ENCODE measurements at places on chromosomes 5 and 9.
A peak's percentile ranks its signal among the peaks of the same experiment; 100 is the strongest.

DNA sequence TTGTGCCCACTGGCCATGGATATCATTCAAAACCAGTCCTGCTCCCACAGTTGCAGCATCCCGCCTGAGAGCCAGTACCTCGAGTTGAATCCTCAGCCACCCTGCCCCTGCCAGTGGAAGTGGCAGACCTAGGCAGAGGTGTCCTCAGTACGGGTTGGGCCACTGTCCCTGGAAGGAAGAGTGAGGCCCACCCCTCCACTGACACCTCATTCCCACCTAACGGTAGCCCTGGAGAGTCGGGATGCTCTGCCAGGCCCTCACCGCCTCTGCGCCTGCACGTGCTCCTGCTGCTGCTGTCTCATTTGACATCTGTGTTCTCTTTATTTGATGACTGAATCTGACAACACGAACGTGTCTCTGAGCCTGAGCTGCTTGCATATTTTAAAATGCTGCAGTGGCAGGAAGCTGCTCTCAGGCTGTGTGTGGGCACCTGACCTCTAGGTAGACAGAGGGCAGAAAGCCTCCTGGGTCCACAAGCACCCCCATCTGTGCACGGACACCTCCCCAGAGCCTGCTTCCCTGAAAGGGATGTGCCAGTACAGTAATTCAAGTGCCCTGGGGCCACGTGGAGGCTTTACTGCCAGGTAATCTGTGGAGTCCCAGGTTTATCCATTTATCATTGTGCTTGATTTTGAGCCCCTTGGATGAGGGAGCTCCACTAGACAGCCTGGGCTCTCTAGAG is 194.7 kb downstream of the CACNA1B start:
- no peak for DNase-seq

- DNase-seq: no peak
Measured at GRCh38 chr5:139395844-139396640, 1.1 kb upstream of the PROB1 start.

GRCh38 chr5:123543438-123543837 is 31.5 kb downstream of the CSNK1G3 start:
- DNase-seq: no peak

DNA sequence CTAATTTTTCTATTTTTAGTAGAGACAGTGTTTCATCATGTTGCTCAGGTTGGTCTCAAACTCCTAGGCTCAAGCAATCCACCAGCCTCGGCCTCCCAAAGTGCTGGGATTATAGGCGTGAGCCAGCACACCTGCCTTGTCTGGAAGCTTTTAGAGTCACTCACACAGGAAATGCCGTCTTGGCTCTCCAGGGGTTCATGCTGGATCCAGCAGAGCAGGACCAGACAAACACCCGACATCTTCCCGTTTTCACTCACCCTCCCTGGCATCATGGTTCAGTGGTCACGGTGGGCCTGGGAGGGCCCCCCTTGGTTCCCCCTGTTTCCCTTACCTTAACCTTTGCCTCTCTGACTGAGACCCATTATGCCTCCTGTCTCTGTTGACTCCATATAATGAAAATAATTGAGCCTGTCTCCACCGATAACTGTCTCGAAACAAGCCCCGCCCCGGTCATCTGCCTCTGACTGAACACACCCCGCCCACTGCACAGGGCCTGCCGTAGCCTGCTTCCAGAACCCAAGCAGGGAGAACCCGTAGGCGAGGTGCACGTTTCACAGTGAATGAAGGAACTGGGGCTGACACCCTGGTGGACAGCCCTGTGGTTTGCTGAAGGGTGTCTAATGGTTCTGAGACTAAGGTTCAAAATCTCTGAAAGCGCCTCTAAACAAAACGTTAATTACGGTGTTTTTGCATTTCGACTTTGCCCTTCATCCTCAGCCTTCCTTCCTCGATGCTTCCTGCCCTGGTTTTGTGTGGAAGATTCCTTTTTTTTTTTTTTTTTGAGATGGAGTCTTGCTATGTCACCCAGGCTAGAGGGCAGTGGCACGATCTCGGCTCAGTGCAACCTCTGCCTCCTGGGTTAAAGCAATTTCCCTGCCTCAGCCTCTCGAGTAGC is 39.7 kb upstream of the SPRY4 start:
- no peak for DNase-seq

DNA sequence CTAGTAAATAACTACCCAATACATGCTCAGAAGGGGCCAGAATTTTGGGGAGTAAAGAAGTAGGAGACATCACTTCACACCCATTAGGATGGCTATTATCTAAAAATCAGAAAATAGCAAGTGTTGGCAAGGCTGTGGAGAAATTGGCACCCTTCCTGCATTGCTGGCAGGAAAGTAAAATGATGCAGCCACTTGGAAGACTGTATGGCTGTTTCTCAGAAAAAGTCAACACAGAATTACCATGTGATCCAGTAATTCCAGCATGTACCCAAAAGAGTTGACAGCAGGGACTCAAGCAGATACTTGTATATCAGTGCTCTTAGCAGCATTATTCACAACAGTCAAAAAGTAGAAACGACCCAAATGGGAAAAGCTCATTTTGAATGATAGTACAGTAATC is 107.6 kb downstream of the APBA1 start:
- no peak for DNase-seq

DNA sequence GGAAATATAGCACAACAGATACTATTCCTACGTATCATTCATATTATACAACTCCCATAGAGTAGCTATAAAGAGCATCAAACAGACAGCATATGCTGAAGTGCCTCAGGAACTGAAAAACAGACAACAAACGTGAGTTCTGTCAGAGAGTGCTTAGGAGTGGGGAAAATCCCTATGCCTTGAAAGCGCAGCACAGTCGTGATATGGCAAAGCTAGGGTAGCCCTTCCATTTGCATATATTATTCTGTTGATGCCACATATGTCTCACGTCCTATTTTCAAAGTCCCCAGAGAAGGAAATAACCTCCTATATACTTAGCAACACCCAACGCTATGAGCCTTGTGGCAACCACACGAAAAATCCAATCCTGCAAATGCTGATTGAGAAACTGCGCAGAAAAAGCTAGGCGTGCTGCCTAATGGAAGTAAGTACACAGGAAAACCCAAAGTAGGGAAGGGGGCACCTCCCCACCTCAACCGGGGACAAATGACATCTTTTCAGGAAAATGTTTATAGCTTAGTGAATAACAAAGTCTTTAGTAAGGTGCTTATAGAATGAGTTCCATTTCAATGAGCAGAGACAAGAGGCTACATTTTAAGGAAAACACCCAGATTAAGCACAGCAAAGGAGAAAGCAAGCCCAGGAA is 105.1 kb downstream of the MED10 start:
- DNase-seq: no peak

DNA sequence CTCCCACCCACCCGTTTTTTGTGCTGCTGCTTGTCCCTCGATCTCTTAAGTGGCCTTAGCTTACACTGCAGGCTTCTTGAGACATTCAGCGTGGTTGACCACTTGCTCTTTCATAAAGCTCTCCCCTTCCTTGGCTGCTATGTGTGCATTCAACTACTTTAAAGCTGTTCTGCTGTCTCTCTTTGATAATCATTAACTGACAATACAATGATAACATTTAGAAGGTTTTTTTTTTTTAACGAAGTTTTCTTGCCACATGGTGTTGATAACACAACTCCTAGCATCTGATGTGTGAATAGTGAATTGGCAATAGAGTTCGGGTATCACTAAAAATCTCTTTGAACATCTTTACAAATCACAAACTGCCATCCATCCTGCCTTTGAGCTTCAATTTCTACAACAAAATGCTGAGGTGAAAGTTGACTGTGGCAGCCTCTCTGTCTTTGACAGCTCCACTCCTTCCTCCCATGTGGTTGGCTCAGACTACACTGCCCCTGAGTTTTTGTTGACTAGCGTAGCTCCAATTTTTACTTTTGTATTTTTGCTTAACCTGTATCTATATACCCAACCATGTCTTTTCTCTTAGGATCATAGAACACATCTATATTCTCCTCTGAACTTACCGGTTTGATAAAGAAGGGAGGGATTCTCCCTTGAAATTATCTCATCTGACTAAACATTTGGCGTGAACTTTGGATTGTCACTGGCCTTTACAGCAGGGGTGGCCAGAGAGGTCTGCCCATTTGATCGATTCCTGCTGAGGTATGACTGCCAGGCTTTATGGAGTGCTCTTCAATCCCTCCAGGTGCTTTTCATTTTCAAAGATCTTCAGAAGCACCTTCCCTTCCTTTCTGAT is 409.4 kb upstream of the CD180 start:
- no peak for DNase-seq

DNA sequence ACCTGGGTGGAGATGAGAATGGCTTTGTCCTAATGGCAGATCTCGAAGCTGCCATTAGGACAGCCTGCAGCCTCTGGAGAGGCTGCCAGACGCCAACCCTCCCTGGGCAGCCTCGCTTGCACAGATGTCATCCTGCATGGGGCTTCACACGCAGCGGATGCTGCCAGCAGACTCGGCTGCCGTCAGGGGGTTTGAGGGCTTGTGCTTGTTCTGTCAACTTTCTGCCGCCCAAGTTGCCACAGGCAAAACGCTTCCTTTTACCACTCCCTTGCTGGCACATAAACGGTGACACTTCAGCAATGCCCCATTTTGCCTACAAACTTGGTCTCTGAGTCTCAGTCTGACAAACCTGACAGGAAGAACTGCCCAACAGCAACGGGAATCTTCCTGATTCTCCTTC is 24.7 kb downstream of the DAP start:
- DNase-seq: no peak

DNA sequence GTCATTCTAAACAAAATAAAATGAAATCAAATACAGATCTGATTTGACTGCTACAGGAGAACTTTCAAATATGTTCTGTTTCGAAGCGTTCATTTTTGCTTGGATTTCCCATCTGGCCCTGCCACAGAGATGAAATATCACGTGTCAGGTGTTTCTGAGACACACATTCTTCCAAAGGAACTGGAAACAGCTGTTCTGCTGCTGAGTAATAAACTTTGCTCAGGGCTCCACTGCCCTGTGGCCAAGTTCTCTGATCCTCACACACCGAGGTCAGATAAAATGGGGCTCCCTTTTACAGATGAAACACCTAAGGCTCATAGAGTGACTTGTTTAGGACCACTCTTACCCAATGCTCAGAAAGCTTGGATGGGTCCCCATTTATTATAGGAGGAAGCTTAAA is 42.5 kb downstream of the FRMPD1 start:
- no peak for DNase-seq

DNA sequence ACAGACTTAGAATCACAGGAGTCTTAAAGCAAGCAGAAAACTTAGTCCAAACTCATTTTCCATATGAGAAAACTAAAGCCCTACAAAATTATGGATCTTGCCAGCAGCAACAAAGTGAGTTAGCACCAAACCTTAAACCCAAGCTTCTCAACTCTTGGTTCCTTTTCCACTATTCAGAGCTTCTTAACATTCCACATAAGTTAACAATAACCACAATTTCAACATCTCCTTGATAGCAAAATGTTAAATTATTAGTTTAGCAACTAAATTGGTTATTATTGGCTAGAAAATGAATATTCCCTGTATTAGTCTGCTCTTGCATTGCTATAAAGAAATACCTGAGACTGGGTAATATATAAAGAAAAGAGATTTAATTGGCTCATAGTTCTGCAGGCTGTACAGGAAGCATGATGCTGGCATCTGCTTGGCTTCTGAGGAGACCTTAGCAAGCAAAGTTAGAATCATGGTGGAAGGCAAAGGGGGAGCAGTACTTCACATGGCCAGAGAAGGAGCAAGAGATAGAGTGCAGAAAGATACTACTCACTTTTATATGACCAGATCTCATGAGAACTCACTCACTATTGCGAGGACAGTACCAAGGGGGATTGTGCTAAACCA is 26.2 kb upstream of the ARSB start:
- DNase-seq: no peak

DNA sequence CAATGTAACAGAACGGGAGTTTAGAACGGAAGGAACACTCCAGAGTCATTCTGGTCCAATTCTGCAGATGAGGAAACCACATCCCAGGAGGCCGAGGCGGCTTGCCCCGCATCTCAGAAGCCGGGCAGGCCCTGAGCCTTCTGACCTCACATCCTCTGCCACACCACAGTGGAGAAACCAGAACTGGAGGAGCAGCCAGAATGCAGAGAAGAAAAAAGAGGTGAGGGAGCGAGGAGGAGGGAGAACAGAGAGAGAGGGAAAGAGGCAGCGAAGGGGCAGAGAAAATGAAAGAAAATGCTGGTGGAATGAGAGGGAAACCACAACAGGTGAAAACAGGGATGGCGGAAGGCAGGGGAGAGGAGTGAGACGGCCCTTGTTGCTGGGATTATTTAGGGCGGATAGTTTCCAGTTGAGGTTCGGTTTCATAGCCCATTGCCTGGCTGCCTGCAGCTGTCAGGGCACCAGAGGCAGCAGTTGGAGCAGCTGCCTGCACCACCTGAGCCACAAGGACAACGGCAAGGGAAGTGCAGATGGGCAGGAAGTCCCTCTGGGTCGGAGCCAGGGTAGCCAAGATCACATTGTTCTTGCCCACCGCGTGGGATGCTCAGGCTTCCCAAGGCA is at the start of gene HMHB1:
HMHB1 (plus strand) TSS at position 77 of the 621 bp plus-strand sequence.
- DNase-seq: peak; percentile 12

DNA sequence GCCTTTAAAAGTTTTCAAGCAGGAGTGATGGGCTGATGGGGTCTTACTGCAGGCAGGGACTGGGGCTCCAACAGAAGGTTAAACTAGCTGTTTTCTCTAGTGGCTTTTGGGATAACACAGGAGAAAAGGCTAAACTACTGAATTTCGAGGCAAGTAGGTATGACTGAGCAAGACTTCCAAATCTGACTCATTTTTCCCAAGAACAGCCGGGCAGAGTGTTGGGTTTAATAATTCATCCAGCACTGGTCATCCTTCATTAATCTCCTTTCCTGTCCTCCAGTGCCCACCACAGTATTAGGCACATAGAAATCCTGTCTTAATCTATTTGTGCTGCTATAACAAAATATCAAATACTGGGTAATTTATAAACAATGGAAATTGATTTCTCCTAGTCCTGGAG is 20.5 kb downstream of the MSX2 start:
- DNase-seq: no peak

DNA sequence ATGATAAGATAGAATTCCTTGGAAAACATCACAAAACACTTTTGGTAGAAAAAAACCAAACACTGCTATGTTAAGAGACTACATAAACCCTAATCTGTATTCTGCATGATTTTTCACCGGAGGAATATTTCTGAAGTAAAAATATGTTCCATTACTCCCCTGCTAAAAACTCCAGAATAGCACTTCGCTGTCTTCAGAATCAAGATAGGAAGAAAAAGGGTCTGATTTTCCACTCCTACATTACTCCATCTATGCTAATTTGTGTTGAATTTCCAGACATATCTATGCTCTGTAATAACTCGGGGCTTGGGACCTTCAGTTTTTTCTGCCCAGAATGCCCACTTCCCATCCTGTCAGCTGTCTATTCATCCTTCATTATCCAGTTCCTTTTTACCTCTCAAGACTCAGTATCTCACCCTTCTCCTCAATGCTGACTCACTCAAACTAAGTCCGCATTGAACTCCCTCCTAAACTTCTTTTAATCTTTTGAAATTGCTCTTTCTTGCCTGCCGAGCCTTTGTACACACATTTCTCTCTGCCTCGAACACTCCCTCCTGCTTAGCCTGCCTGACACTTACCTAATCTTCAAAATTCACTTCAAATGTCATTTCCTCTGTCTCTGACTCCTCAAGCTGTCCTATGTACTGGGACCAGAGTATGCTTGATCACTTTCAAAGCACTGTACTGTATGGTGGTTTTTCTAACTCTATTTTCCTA is 171.0 kb downstream of the ARRDC3 start:
- no peak for DNase-seq

Measured in stimulated activated CD4-positive, alpha-beta T cell treated with anti-CD3 and anti-CD28 coated beads, Interleukin-15, amount 100 ng/mL, for 24 hours (primary cell).